ENCODE measurements at places on chromosomes 4 and X.

GRCh38 chr4:81137446-81137845 is 77.6 kb downstream of the PRKG2 start:
- no peak for DNase-seq

- no peak for DNase-seq
Observed at GRCh38 chrX:11764602-11765067, 6.6 kb downstream of the MSL3 start.

DNA sequence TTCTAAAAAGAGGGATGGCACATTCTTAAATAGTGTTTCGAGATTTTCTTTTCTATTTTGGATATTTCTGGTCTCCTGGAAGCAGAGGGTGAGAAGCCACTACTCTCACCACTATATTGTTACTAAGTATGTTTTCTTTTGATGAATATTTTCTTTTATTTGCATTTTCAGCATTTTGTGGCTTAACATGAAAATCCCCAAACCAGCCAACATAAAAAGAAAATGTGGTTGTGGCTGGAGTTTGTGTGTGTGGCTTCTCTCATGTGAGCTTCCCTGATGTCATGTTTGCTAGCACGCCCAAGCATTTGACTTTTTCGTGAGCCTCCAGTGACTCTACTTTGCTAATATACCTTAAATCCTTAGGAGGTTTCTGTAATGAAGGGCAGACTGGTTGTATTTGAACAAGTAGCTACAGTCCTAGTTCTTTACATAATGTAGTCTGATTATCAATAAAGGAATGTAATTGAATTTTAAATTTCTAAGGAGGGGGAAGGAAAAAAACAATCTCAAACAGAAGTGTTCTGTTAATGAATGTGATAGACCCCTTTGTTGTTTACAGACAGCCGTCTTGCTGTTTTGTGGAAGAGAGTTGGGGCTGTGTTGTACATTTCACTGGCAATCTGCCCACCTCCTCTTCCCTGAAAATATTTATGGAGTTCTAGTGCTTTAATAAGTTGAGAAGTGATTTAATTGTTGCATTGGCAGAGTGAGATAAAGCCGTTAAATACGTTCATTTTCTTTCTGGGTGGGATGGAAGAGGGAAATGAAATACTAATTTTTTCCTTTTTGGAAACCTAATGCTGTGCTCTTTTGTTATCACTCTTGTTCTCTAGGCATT is 114.6 kb downstream of the ARHGAP10 start:
- no peak for DNase-seq

DNA sequence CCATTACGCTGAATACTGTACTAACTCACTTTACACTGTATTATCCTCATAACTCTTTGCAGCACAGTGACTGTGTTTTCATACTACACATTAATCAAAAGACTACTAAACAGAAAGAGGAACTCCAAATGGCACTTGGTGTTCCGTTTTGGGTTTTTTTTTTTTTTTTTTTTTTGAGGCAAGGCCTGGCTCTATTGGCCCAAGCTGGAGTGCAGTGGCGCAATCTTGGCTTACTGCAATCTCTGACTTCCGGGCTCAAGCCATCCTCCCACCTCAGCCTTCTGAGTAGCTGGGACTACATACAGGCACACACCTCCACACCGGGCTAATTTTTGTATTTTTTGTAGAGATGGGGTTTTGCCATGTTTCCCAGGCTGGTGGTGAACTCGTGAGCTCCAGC is 10.7 kb downstream of the KLHL8 start:
- no peak for DNase-seq

- DNase-seq: no peak
Observed at GRCh38 chr4:164027805-164028204, 533.3 kb downstream of the TMA16 start.

GRCh38 chr4:69689599-69689998 is 36.6 kb upstream of the UGT2A1 start:
- DNase-seq: no peak

All from NCI-H2107 (cell line).